WTC11 (cell line): ENCODE measurements at places on chromosomes 13 and 19. TPM values are rescaled to one million over a fixed set of nuclear protein-coding genes. Genes with fewer than 3 reads are reported as not detected.

DNA sequence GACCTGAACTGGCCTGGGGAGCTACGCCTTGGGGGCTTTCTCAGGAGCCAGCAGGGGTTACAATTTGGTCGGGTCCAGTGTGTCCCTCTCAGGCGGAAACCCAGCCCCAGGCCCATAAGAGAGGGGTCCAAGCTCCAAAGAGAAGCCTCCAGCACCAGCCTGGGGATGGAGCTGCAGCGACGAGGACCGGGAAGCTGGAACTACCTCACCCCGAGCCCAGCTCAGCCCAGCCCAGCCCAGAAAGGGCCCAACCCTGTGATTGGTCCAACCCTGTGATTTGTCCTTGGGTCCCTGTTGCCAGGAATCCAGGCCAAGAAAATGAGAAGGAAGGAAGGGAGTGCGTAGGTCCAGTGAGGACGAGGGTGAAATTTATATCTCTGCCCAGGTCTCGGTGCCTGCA lies 24.1 kb downstream of the CLEC4M start:
- peak; percentile 57 for DNase-seq
- peaks cover 8% of the 10 kb centered on the region for H3K4me1 ChIP-seq
- no peak overlapping the region for H3K27ac ChIP-seq

DNA sequence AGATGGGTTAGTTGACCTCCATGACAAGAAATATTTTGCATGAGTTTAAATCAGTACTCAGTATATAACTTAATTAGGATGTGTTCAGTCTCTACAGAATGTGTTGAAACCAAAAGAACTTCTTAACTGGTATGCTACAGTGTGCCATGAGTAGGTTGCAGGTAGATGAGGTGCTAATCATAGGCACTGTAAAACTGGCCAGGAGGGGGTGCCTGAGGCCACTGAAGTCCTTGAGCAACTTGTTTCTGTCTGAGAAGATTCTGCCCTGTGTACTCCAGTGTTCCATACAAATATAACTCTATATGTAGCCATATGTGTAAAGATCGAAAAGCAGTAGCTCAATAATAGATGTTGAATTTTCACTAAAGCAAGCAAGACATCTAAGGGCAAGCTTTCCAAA lies 549.2 kb upstream of the KLF12 start:
- H3K4me1 ChIP-seq, result peaks cover 14% of the 10 kb centered on the region
- no peak overlapping the region for H3K4me3 ChIP-seq
- peaks cover 13% of the 10 kb centered on the region; the same call in 1 of the 2 replicates for H3K36me3 ChIP-seq

KLK10 gene
- total RNA-seq, result 3.2 to 4.9 TPM (median 4.9 TPM) in 3 replicates

MKNK2 gene
- total RNA-seq, result 150 to 165 TPM (median 163 TPM) in 3 replicates

SBSN gene
- total RNA-seq, result 0.15 to 0.39 TPM in 2 of 3 replicates, not detected in the other

- H3K36me3 ChIP-seq, result peaks cover 15% of the 10 kb centered on the region
- peak within 1 kb of the TSS; percentile 97 for H3K27ac ChIP-seq
- peak; percentile 88 for DNase-seq
- no peaks in the 10 kb centered on the region; the same call in 1 of the 2 replicates for H3K27me3 ChIP-seq
- H3K4me3 ChIP-seq, result peak within 1 kb of the TSS; percentile 94
Observed at GRCh38 chr19:19663256-19664120, at the start of gene ATP13A1. Gene ATP13A1 (minus strand): TSS chr19:19663676. CDS start chr19:19663666, 10 bp downstream.

DNA sequence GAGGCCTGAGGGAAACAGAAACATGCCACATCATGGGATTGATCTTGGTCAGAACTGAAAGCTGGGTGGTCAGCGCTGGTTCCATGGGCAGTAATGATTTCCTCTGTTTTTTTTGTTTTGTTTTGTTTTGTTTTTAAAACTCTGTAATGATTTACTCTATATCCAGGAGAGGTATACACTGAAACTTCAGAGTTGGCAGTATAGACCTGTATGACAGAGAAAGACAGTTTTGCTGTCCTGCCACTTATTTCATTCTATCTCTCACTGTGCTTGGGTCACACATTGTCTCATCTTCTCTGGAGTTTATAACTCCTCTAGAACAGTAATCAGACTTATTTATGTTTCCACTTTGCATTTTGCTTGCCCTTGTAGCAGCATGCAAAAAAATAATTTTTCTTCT lies 105.1 kb upstream of the SLITRK1 start:
- no peak overlapping the region for H3K27ac ChIP-seq
- H3K27me3 ChIP-seq, result no peaks in the 10 kb centered on the region
- H3K4me3 ChIP-seq, result no peak overlapping the region
- H3K4me1 ChIP-seq, result peaks cover 19% of the 10 kb centered on the region

ZBTB32 gene
- 0.11 to 0.34 TPM (median 0.18 TPM) in 3 replicates for total RNA-seq

CADM4 gene
- total RNA-seq, result 12.2 to 13.3 TPM (median 12.4 TPM) in 3 replicates

GRCh38 chr13:98189841-98190505 lies 12.9 kb upstream of the RNF113B start:
- peaks cover 37% of the 10 kb centered on the region for H3K4me1 ChIP-seq
- no peak overlapping the region for H3K4me3 ChIP-seq
- no peak overlapping the region for H3K27ac ChIP-seq
- H3K27me3 ChIP-seq, result no peaks in the 10 kb centered on the region

PRODH2 gene
- 0.14 TPM in 1 of 3 replicates, not detected in the others for total RNA-seq

- H3K36me3 ChIP-seq, result peaks cover 17% of the 10 kb centered on the region
- no peak overlapping the region for H3K4me3 ChIP-seq
- no peak overlapping the region; the same call in 1 of the 2 replicates for H3K27ac ChIP-seq
- H3K27me3 ChIP-seq, result no peaks in the 10 kb centered on the region
- no peak for DNase-seq
Observed at GRCh38 chr19:1608359-1609102, 3.3 kb upstream of the UQCR11 start.

DNA sequence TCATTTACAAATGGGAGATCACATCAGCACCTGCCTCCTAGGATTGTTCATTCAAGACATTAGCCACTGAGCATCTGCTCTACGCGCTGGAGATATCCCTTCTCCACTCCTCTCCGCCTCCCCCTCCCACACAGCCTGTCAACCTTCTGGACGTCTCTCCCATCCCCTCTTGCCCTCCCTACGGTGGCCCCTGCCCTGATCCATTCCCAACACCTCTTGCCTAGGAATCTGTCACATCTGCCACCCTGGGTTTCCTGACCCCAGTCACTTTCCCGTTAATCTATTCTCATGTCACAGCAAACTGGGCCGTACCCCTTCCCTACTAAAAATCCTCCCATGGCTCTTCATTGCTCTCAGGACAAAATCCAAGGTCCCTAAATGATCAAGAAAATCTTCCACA lies 10.3 kb downstream of the DYRK1B start:
- no peak overlapping the region for H3K27ac ChIP-seq
- H3K27me3 ChIP-seq, result no peaks in the 10 kb centered on the region
- no peaks in the 10 kb centered on the region for H3K4me1 ChIP-seq
- 0 out of 2 replicates have a peak, but pooled peaks cover 2% of the 10 kb centered on the region for H3K36me3 ChIP-seq

LGALS14 gene
- total RNA-seq, result not detected in 3 replicates

EML2 gene
- total RNA-seq, result 51.5 to 63.3 TPM (median 62.5 TPM) in 3 replicates

GRCh38 chr19:16425019-16425418 lies 46.8 kb downstream of the EPS15L1 start:
- no peak for DNase-seq
- peaks cover 49% of the 10 kb centered on the region for H3K36me3 ChIP-seq
- peaks cover 3% of the 10 kb centered on the region for H3K4me1 ChIP-seq
- no peak overlapping the region for H3K27ac ChIP-seq

VSTM2B gene
- total RNA-seq, result 1.7 to 3.2 TPM (median 2.2 TPM) in 3 replicates

DNA sequence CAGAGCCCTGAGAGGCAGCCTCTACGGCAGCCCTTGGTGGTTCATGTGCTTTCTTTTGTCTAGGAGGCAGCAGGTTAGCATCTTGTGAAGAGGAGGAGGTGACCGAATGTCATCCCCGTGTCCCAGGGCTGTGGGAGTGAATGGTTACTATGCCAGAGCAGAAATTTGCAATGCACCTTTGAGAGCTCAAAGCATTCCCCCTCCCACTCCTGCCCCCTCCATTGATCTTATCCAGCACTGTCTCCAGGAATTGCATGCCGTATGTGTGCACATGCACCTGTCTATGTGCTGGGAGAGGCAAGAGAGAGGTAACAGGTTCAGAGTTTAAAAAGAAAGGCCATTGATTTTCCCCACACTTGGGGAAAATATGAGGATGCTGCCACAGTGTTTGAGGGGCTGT lies 10.2 kb downstream of the RASL11A start:
- H3K4me1 ChIP-seq, result peaks cover 15% of the 10 kb centered on the region
- no peaks in the 10 kb centered on the region for H3K36me3 ChIP-seq
